ENCODE measurements at places on chromosomes 16 and 17.

DNA sequence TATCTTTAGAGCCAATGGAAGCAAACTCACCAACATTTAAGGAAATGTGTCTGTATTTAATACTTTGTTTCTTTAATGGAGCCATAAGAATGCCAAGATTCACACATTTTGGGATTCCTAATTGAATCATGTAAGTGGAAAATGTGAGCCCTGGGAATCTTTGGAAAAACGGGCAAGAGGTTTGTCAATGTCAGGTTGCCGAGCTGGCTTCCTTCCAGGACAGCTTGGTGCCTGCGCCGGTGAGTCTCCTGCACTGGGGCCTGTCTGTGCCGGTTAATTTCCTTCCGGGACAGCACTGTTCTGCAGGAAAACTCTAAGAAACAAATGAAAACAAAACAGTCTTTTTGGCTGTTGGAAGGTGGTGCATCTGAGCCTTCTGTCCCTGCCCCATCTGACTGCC lies 210.6 kb downstream of the HAPSTR1 start:
- DNase-seq = no peak

GRCh38 chr16:27326738-27327585 lies 13.2 kb downstream of the IL4R start:
- no peak for DNase-seq

DNA sequence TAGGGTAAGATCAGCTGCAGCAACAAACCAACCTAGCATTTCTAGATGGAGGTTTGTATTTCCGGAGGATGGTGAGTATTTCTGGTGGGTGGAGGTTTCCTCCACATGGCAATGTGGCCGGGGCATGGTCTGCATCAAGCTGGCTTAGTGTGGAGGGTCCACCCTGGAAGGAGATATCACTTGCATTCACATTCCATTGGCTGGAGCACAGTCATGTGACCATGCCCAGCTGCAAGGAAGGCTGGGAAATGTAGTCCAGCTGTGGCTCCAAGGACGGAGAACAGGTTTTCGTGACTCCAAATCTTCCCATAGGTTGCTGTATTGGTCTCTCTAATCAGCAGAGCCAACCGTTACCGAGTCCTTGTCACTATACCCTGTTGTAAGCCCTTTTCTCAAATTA lies 68.7 kb downstream of the RAI1 start:
- DNase-seq = no peak

- no peak for DNase-seq
Observed at GRCh38 chr17:29659155-29659554, 36.4 kb upstream of the CORO6 start.
